Testis (tissue), 5 donors: ENCODE measurements at places on chromosomes 1 and 21.

GRCh38 chr1:229691362-229691761 lies 65.3 kb downstream of the URB2 start:
- no peak for DNase-seq

- DNase-seq = no peak
Measured at GRCh38 chr21:34203851-34204420, 130.6 kb downstream of the MRPS6 start.

GRCh38 chr21:35178827-35179226 lies 129.7 kb upstream of the RUNX1 start:
- no peak for DNase-seq

GRCh38 chr1:32773764-32774463 lies 43.2 kb downstream of the YARS1 start:
- no peak for DNase-seq

DNA sequence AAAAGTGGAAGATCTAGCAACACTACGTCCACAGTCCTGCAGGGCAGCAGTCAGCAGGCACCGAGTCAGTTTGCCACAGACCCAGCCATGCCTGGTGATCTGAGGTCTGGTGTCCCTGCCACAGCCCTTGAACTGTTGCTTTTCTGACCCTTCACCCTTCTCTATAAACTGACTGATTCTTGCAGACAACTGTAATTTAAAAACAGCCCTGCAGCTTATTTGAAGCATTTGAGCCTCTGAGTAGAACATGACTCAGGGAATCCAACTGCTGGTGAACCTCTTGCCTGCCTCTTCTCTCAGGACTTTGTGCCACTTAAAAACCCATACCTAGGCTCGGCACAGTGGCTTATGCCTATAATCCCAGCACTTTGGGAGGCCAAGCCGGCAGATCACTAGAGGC lies 107.2 kb downstream of the EDEM3 start:
- no peak for DNase-seq

- DNase-seq = no peak
Measured at GRCh38 chr21:44596068-44596725, 3.9 kb upstream of the KRTAP10-6 start.

- DNase-seq = peak; percentile 81
Measured at GRCh38 chr1:169109561-169110134, 3.2 kb downstream of the ATP1B1 start.

GRCh38 chr1:226602186-226603021 lies 53.8 kb downstream of the STUM start:
- DNase-seq = peak; percentile 44

- DNase-seq = no peak
Measured at GRCh38 chr1:53628286-53628955, 110.5 kb downstream of the GLIS1 start.

DNA sequence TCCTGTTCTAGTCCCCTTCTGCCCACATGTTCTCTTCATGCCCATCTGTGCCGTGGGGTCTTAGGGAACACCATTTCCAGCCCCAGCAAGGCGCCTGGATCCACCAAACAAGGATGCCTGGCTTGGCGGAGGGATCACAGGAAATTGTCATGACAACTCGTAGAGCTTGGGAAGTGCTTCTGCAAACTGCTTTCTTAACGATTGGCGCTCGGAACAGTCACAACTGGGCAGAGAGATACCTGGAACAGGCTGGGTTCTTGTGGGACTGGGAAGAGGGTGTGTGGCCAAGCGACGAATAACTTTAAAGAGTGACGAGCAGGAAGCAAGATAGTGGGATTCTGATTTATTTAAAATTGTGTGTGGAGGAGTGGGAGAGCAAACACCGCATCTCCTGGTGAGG lies 329.8 kb downstream of the RPS6KC1 start:
- peak; percentile 22 for DNase-seq

DNA sequence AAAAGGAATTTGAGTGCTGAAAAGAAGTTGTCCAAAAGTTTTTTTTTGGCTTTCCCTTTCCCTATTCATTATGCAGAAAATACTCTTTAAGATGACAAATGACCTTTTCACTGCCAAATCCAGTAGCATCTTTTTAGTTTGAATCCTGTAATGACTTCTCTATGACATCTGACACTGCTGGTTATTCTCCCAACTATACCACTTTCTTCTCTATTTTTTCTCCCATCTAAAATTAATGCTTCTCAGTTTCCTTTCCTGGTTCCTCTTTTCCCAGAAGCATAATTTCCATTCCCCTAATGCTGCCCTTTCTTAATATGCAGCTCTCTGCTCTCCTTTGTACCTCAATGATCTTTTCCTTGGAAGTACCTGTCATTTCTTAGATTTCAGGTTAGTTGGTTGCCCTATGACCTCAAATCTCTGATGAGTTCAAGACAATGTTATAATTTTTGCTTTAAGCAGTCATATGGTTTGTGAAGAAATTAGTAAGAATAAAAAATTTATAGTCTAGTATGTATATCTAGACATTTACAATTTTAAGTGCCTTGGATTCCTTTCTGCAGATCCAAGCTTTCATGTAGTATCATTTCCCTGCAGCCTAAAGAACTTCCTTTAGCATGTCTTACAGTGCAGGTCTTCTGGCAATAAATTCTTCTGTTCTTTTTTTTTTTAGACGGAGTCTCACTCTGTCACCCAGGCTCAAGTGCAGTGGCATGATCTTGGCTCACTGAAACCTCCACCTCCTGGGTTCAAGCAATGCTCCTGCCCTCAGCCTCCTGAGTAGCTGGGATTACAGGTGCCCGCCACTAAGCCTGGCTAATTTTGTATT lies 150.8 kb downstream of the CDC42BPA start:
- DNase-seq = no peak

- DNase-seq = no peak
Measured at GRCh38 chr1:102821707-102822106, 286.6 kb downstream of the COL11A1 start.

GRCh38 chr1:20322081-20322824 lies 31.6 kb downstream of the VWA5B1 start:
- no peak for DNase-seq

GRCh38 chr1:2433936-2434655 lies 21.7 kb upstream of the PEX10 start:
- DNase-seq = no peak

DNA sequence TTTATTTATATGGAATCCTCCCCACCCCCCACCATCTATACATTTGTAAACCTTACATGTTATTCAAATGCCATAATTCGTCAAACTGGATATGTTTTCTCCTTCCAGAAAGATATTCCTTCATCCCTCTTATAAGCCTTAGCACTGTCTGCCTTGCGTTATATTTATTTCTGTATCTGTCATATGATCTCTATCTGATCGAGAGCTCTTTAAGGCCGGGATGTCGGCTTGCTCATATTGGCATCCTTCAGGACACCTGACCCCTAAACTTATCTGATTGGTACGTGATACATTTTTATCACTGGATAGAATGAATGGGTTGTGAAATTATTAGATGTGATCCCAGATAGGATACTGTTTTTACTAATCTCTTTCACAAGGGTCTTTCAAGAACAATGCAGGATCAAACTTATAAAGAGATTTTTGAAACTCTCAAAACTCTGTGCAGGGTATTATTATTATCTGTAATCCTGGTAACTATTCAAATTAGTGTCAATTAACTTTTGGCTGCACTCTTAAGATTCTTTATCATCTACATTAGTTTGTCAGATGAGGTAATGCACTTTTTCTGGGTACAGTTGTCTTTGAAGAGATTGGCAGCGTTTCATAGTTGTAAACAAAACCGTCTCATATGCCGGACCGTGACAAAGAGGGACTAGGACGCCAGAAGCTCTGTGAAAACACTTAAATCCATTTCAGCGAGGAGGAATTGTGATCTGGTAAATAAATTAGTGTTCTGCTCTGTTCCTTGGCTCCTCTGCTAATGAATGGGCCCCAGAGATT lies 152.0 kb downstream of the KIF26B start:
- no peak for DNase-seq

- no peak for DNase-seq
Measured at GRCh38 chr1:64549464-64550239, 79.7 kb downstream of the CACHD1 start.

- DNase-seq = peak; percentile 18
Measured at GRCh38 chr1:63523738-63524137, 413 bp downstream of the EFCAB7 start.
